Activated naive CD8-positive, alpha-beta T cell treated with anti-CD3 and anti-CD28 coated beads, Interleukin-2, amount 50 U/mL, for 16 hours (primary cell): ENCODE measurements at places on chromosomes 7 and 10.

DNA sequence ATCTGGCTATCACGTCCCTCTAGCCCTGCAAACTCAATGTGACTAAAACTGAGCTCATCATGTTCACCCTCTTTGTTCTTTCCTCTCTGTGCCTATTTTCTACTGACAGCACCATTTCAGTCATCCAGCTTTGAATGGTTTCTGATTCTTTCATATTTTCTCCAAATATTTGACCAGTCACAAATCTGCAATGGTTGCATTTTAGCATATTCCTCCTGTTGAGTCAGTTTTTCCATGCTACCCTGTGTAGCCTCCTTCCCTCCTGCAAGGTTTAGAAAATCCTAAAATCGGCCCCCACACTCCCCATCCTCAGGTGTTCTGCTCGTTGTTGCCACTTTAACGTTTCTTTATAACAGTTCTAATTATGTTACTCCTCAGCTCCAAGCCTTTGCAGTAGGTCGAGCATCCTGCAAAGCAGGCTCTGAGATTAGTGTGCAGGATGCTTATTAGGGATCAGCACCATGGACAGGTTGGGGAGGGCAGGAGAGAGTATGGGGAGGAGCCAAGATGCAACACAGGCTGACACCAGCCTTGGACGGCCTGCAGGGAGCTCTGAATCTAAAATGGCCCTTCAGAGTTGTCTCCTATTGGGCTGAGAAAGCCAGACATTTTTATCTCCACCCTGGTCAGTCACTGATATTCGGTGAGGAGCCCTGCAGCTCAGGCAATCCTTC, 531.0 kb upstream of the COBL start:
- no peak for DNase-seq

GRCh38 chr7:127702052-127702652, 50.2 kb downstream of the SND1 start:
- DNase-seq: no peak

DNA sequence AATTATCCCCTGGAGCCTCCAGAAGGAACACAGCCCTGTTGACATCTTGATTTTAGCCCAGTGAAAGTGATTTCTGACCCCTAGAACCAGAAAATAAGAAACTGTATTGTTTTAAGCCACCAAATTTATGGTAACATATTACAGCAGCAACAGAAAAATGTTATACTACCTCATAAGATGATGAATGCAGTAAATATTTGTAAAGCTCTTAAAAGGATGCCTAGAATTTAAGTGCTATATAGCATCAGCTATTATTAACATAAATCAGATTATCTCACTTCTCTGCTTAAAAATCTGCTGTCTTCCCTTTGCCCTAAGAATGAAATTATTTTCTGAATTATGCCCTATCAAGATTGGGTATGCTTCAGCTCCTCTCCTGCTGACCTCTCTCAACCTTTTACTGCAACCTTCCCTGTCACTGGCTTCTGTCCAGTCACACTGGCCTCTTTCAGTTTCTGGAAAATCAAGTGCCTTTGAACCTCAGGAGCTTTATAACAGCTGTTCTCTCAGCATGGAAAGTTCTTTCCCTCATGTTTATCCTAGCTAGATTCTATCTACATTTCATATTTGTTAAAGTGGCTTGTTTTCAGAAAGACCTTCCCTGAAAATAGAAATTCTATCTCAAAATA, 78.9 kb downstream of the GPR37 start:
- DNase-seq: no peak

DNA sequence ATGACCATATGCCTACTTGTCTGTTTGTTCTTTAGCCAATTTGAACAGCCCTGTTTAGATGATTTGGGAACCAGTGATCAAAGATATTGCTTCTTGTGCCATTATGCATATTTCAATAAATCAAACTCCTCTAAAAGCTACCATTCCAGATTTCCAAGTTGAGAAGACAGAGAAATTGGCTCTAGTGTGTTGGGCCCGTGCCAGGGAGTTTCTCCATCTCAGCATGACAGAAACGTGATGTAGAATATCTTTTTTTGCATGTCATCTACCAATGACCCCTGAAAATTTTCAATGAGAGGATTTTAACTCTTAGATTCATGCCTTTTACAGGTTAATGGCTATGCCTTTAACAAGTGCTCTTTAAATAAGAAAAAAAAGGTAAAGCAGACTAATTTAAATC, 50.7 kb upstream of the CABCOCO1 start:
- DNase-seq: no peak

- DNase-seq: no peak
These were observed 642 bp downstream of the STK32C start for GRCh38 chr10:132306864-132307751.

DNA sequence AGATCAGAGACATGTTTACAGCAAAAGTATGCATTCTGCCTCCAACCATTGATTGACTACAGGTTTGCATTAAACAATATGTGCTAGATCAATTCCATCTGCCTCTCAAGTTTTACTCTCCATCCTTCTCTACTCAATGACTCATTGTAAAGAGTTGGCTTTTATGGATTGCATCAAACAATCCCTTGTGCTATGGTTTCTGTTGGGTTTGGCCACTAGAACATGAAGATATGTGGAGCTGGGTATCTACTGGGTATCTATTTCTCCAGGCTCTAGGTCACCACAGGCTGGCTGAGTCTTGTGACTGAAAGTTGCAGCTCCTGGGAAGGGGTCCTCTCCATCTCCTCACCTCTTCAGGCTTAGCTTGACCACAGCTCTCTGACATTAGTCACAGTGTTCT, 204.7 kb downstream of the DGKI start:
- DNase-seq: no peak
